ENCODE measurements at places on chromosomes 12 and 14.

GRCh38 chr14:24264298-24264697, 1.3 kb upstream of the TGM1 start:
- DNase-seq: no peak

DNA sequence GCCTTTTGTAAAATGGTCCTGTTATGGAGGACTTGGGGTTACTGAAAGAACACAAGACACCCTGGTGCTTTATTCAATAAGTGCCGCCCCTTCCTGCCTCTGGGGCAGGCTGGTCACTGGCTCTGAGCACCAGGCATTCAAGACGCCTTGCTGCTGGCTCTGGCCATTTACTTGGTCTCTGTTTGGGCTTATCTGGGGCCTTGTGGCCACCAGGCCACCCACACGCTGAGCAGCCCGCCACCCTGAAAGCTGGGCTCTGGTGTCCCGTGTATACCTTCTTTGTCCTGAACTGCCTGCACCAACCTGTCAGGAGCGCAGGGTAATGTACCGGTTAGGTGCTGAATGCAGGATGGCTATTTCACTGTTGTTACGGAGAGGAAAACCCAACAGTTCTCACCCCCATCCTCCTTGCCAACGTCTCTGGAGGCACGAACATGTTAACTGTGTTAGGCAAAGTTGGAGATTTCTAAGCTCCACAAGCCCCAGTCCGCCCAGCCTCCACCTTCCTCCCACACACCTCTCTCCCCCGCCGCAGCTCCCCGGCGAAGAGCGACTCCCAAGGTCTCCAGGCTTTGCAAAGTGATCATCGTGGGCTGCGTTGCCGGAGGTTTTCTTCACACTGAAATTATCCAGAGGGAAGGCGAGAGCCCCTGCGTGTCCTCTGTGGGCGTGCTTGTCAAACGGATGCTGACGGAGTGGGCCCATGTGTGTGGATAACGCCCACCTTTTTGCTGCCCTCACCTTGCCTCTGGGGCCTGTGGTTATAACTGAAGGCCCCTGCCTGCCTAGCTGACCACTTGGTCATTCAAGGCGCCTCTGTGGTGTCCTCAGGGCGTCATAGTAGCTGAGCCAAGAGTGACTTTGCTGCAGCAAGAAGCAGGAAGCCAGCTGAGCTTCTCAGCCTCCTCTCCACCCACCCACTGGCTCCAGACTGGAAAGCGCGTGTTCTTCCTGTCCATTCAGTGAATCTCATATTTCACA, 18.8 kb upstream of the BEGAIN start:
- no peak for DNase-seq

- DNase-seq: no peak
Measured at GRCh38 chr12:127797918-127798317, 469.1 kb upstream of the TMEM132C start.

- no peak for DNase-seq
Measured at GRCh38 chr12:105431537-105432100, 101.1 kb downstream of the C12orf75 start.

GRCh38 chr12:52362118-52362726, 5.1 kb downstream of the KRT85 start:
- DNase-seq: no peak

GRCh38 chr14:94111276-94112095, 950 bp downstream of the IFI27 start:
- DNase-seq: no peak

DNA sequence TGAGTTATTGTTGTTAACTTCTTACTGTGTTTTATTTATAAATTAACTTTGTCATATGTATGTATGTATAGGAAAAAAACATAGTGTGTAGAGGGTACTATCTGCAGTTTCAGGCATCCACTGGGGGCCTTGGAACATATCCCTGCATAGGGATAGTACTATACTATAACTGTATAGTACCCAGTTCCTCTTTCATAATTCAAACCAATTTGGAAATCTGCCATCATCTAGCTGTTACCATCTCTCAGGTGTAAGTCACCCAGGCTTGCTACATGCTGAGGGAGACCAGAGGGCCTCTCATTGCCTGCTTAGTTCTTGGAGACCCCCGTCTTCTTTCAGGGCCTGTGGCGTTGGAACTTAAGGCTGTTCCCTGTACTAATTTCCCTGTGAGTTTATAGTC, 12.9 kb upstream of the DCD start:
- DNase-seq: no peak

DNA sequence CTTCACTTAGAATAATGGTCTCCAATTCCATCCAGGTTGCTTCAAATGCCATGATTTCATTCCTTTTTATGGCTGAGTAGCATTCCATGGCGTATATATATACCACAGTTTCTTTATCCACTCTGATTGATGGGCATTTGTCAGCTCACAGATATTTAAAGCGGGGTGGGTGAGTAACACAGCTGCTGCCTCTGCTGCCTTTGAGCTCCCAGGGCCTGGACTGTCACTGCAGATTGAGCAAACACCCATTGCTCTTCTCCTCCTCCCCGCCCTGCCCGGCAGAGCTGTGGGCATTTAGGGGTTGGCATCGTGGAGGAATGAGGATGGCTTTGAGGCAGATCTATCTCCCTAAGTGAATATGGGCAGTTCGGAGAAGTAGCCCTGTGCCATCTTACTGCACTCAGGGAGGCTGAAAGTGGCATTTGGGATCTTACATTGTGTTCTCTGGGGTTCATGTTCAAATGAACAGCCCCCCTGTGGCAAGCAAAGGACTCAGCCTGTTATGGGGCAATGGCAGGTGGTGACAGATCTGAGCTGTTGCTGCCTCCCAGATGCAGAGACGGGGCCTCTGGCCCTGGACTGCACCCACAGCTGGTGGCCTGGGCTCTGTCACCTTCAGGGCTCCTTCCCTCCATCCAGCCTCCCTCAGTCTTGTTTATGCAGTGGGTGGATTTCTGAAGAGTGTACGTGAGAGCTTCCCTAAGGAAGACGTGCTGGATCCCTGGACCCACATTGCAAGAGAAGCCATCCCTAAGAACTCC, 4.9 kb downstream of the RFLNA start:
- DNase-seq: no peak

DNA sequence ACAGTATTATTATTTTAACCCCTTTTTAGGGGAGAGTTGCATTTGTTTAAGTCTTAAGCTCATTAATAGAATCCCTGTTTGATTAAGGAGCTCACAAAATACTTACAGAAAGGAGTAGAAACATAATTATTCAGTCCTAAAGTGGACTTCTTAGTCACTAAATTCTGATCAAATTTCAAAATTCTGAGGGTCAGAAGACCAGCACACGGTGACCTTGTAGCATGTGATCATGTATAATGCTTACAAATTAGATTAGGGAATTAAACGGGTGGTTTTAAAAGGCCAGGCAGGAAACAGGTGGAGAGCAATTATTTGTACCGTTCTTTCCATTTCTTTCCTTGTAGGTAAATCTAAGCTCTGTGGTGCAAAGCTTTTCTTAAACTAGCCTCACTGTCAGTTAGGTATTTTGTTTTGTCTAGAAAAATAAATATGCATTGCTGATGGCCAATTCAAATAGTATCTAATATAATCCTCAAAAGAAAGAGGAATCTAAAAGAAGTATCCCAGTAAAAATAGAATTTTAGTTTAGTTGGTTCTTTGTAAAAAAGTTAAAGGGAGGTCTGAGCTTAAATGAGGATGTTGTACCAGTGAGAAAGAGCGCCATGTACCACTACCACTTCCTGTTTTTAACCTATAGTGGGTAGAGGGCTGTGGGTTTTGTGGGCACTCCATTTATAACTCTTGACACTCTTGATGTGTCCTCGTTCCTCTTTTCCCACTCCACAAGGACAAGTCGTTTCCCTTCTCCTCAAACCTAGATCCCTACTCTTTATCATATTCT, 51.1 kb downstream of the SLC38A1 start:
- no peak for DNase-seq

GRCh38 chr14:85358136-85358785, 171.7 kb upstream of the FLRT2 start:
- DNase-seq: no peak

GRCh38 chr12:92403210-92404175, 257.8 kb upstream of the BTG1 start:
- no peak for DNase-seq

DNA sequence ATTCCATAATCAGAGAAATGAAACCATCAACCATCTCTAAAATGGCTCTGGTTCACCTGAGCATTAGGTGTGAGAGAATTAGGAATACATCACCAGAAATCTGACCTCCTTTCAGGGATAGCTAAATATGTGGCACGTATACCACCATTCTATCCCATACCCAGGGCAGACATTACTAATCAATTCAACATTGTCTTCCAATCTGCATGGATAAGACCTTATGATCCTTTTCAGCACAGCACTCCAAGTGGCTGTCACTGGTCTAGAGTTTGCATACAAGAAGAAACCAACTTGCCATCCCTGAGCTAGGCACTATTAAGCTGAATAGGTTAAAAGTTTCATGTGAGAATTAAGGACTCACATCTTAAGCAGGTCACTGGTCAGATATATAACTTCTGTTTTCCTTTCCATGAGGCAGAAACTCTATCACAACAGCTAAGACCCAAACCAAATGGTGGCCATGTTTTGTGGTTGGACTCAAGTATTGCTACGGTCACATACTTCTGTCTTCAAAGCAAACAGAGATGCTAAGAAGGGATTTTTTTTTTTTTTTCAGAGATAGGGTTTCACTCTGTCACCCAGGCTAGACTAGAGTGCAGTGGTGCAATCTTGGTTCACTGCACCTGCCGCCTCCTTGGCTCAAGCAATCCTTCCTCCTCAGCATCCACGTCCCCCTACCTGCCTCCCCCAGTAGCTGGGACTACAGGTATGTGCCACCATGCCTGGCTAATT, 249.0 kb downstream of the DPF3 start:
- no peak for DNase-seq

DNA sequence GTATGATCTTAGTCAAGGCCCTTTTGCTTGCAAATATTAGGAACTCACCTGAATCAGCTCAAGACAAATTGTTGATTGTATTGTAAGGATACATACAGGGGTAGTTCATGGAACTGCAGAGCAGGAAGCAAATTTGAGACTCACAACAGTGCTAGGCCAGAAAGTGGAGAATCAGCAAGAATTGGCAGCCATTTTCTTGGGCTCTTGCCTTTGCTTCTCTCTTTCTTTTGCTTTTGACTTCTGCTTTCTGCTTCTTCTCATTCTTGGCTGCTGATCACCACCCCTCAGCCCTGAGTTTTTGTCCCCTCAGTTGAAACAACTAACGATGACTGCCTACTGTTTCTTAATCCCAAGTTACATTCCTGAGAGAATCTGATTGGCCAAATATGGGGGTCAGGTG, 34.8 kb downstream of the KCNK13 start:
- DNase-seq: no peak

- DNase-seq: peak; percentile 39
Measured at GRCh38 chr14:57617510-57617909, 123.9 kb upstream of the CCDC198 start.

DNA sequence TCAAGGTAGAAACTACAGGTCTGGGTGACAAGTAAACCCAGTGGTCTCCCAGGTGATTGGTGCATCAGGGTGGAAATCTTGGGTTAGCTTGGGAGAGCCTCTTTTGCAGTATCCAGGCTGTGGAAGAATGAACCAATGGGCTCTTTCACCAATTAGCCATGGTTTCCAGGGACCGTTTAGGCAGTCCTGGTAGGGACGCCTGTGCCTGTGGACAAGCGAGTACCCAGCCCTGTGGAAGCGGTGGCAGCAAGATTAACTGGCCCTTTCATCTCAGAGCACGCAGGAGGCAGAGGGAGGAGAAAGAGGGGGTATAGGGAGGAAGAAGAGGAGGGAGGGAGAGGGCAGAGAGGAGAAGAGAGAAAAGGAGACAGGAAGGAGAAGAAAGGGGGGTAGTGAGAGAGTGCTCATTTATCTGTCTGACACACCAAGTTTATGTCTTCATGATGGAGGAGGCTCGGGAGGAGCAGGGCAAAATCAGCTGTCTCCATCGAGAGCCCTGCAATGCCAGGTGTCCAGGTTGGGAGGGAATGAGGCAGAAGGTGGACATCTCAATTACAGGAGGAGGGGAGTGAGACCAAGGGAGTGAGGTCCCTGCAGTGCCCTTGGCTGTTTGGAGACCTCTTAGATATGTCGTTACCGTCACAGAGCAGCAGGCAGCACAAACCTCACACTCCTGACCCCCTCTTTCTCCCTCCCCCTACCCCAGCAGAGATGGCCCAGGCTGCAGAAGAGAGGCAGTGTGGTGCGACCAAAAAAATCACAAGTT, 4.6 kb upstream of the ZDHHC22 start:
- no peak for DNase-seq

GRCh38 chr12:31370531-31371255, 44.7 kb upstream of the SINHCAF start:
- DNase-seq: no peak

DNA sequence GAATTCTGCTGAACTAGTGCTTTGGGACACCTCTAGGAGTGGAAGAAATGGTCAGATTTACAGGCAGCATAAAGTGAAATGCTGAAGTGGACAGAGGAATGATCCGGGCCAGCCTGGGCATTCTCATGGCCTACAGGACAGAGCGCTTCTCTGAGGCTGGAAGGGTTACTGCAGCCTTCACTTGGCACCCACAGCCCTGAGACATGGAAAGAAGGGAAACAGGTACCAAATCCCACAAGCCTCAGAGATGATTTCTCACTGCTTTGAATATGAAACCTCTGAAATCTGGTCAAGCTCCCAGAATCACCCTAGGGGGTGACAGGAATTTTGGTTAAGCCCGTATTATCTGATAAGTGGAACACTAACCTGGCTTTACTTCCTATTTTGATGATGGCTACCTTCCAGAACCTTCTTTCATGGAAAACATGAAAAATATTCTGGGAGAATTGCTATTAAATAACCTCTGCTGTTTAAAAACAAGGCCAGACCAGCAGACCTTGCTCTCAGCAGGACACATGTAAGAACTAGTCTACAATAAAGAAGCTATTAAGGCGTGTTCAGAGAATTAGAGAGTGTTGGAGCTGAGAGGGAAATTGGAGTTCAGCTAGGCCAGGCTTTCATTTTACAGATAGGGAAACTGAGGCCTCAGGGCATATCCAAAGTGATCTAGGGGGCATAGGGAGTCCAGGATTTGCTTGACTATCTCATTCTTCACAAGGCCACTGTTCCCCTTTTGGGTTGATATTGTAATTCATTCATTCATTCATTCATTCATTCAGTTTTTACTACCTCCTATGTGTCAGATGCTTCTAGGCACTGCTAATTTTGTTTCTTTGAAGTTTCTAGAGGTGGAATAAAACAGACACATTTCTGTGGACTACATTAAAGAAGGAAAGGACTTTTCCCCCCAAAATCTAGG, 281.5 kb downstream of the ZFP36L1 start:
- DNase-seq: no peak

- DNase-seq: no peak
Measured at GRCh38 chr14:77240336-77240915, 30.6 kb downstream of the NGB start.

DNA sequence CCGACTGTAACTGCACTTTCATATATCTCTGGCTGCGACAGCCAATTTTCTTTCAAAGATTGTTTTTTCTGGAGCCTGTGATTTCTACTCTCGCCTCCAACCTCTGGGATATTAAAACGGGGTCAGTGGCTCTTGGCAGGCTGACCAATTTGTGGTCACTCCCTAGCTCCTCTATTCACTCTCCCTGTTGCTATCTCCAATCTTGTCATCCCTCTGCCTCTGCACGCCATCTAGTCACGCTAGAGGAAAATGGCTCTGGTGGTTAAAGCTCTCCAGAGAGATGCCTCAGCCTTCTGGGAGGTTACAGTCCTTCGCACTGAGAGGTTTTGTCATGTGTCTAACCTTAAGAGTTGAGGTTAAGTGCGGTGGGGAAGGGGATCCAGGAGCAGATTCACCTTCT, 59.8 kb upstream of the CISTR start:
- no peak for DNase-seq

GRCh38 chr12:9673404-9674225, 4.1 kb downstream of the CLEC2D start:
- peak; percentile 98 for DNase-seq

GRCh38 chr12:131008131-131008912, 54.6 kb downstream of the ADGRD1 start:
- DNase-seq: no peak

Measured in HT1080 (cell line).